A673 (cell line): ENCODE measurements at places on chromosomes 11 and 22.

DNA sequence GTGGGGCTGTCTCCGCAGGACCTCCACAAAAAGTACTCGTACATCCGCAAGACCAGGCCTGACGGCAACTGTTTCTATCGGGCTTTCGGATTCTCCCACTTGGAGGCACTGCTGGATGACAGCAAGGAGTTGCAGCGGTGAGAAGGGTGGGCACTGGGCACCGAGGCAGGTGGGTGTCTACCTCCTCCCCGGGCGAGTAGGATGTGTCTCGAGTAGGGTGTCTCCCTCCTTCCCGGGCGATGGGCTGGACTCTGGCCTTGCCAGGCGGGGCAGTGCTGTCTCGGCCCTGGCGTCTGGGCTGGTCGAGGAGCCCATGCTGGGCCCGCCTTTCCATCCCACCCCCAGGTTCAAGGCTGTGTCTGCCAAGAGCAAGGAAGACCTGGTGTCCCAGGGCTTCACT lies 10.3 kb downstream of the OTUB1 start:
- DNase-seq, result no peak

GRCh38 chr11:76640501-76640900 lies 30.0 kb downstream of the LRRC32 start:
- no peak for DNase-seq

- DNase-seq, result no peak
Measured at GRCh38 chr11:18958221-18958910, 19.2 kb upstream of the MRGPRX1 start.

- DNase-seq, result no peak
Measured at GRCh38 chr11:95863486-95864140, 60.3 kb downstream of the MTMR2 start.

DNA sequence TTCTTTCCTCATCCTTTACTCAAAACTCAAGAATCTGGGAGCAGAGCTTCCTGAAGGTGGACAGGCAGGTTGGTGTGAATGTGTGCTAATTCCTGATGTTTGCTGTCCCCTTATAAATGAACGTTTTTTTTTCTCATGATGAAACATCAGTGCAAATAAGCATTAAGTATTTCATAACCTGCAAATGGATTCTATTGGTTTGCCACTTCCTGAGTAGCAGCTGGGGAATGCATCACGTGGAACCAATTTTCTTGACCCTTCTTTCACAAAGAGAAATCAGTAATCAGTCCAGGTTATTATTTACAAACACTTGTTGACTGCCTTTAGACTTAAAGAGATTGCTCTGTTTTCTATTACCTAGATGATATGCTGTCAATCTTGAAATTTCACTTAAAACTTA lies 40.1 kb upstream of the SCN3B start:
- DNase-seq, result peak; percentile 26

DNA sequence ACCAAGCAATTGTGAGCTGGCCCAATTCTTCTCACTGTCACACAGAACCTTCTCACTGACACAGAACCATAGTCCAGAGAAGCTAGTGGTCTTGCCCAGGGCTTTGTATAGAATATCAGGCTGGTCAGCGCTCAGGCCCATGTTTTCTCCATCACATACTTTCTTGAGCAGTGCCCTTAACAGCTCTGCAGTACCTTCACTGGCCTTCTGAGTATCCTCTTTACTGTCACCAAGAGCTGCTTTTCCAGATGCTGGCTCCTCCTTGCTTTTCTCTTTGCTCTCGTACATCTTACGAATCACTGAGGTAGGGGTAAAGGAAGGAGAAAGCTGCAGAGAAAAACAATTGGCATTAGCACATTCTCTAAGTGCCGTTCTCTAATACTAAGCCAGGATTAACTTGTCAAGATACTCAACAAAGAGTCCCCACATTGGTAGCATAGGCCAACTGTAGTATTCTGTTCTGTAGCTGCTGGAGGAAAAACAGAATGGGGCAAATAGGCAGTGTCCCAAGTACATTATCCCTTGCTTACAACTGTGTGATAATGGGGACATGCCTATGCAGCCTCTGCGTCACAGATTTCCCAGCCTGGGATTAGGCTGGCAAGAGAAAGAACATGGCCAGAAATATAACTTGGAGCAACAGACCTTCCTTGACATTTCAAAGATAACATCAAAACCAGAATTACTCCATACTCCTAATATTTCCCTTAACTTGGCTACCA lies 43.5 kb downstream of the DRG1 start:
- no peak for DNase-seq

DNA sequence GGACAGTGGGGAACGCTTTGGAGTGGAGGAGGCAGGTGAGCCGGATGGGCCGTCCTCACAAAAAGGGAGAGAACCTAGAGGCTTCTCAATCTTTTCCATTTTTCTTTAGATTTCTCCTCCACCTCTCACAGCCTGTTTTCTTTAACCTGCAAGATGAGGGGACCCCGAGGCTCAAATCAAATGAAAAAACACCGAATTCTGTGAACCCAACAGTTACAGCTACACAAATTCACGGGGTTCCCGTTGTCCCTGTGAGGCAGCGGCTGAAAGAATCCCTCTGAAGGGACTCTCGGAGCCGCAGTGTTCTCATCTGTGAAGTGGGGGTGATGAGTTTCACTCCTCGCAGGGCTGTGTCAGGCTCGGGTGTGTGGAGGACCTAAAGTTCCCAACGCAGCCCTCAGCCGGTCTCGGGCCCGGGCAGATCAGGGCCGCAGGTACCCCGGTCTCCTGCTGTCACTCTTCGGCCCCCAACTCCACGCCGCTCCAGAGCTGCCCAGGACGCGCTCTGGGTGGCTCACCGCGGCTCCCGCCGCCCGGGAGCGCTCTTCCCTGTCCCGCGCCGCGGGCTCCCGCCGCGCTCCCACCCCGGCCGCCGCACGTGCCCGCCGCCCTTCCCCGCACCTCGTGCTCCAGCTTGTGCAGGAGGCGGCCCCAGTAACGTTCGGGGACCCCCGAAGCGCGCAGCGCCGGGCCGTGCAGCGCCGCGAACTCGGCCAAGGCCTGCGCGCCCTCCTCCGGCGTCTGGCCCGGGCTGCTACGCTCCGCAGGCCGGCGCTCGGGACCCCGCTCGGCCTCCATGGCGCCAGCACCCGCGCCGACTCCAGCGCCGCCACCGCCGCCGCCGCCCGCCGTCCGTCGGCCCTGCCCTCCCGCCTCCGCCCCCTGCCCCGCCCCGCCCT lies at the start of gene TTLL12:
Gene TTLL12 (minus strand): TSS at position 863 of the 899 bp plus-strand sequence. CDS start 65 bp downstream, at position 798.
- peak; percentile 68 for DNase-seq

DNA sequence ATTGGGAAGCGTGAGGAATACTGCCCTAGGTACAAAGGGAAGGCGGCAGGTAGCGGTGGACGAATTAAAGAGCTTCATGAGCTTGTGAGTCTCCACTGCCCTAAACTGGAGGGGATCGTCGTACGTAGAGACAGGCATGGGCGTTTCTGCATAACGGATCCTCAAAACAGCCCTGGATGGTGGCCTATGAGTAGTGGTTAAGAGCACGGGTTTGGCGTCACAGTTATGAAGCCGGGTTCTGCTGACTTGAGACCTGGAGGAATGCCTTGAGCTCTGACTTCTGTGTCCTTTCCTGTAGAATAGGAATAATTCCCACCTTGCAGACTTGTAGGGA lies 335 bp downstream of the TMEM138 start:
- DNase-seq, result peak; percentile 62

DNA sequence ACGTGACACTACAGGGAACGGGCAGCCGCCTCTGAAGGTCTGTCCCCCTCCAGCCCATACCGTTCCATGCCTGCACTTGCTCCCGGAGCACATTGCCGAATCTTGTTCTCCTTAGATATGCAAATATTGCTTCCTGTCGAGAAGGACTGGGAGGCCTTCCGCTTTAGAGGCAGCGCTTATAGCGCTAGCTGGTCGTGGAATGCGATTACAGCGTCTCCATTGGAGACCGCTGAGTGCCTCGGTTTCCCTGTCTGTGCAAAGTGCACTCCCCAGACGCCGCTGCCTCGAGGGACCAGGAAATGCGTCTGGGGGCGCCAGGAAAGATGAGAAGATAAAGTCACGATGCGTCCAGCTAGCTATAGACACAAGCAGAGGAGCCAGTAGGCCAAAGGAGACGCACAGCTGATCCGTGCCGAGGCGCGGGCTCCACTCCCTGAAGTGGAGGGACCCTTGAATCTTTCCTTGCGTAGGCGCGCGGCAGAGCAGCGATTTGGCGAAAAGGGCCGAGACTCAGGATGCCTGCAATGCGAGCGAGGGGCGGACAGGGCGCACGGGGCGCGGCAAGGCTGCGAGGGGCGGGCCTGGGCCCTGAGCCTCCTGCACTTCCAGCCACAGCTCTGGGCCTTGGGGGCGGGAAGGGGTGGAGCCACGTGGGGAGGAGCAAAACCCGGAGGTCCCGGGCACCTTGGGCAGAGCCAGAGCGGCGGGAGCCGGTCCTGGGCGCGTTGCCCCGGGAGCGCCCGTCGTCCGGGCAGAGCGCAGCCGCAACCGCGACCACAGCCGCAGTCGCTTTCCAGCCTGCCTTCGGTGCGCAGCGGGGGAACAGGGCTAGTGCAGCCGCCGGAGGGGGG lies at the start of gene RASSF10:
Gene RASSF10 (plus strand): TSS at position 692 of the 851 bp plus-strand sequence. CDS start 261 bp downstream, outside the sequence.
- peak; percentile 47 for DNase-seq

DNA sequence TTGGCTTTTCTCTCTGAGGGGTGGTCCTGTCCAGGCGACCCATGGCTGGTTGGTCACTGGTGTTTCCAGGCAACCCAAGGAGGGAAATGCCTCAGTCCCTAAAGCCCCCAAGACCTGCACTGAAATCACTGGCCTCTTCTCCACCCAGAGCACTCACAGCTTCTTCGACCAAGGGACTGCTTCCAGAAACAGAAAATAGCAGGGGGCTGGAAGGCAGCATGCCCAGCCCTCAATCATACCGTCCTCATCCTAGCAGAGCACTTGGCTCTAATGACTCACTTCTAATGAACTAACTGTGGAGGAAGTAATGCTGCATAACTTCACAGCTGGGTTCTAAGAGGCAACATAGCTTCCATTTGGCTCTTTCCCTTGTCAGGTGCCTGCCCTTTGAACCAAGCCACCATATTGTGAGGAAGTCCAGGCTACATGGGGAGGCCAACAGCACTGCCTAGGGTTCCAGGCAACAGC lies 27.6 kb downstream of the DKK3 start:
- DNase-seq, result peak; percentile 69

DNA sequence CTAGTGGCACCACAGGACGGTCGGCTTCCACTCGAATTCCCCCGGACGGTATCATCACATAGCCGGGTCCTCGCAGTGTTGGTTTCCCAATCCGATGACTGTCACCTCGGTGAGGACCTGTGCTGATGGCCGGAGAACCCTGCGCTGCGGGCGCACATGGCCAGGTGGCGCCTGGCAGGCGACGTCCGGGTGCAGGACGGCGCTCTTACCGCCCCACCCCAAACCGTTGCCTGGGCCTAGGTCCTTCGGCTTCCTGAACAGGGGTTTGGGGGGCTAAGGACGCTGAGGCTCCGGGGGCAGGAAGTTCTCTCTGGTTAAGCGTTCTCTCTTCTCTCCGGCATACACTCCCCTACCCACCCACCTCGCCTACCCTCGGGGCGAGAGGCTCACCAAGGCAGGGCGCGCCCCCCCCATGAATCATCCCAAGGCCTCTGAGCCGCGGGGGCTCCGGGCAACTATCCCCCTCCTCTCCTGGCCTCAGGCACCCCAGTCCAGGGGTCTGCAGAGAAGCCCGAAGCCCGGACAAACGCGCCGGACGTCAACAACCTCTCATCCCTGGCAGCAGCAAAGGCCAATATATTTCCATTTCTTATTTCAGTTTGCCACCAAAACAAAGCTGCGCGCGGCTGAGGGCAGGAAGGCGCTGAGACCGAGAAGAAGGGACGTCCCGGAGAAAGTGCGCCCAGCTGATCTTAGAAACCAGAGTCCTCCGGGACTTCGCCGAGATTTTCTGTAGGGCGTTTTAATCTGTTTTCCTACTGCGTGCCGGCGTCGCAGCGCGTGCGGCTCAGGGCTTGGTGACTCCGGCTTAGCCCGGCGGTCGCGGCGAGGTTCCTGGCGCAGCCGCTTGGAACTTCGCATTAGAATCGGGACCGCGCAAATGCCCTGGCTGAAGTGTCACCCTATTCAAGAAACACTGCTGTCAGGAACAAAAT lies 5.6 kb downstream of the ALX4 start:
- DNase-seq, result peak; percentile 81

GRCh38 chr22:36325154-36326031 lies 62.4 kb downstream of the MYH9 start:
- no peak for DNase-seq

DNA sequence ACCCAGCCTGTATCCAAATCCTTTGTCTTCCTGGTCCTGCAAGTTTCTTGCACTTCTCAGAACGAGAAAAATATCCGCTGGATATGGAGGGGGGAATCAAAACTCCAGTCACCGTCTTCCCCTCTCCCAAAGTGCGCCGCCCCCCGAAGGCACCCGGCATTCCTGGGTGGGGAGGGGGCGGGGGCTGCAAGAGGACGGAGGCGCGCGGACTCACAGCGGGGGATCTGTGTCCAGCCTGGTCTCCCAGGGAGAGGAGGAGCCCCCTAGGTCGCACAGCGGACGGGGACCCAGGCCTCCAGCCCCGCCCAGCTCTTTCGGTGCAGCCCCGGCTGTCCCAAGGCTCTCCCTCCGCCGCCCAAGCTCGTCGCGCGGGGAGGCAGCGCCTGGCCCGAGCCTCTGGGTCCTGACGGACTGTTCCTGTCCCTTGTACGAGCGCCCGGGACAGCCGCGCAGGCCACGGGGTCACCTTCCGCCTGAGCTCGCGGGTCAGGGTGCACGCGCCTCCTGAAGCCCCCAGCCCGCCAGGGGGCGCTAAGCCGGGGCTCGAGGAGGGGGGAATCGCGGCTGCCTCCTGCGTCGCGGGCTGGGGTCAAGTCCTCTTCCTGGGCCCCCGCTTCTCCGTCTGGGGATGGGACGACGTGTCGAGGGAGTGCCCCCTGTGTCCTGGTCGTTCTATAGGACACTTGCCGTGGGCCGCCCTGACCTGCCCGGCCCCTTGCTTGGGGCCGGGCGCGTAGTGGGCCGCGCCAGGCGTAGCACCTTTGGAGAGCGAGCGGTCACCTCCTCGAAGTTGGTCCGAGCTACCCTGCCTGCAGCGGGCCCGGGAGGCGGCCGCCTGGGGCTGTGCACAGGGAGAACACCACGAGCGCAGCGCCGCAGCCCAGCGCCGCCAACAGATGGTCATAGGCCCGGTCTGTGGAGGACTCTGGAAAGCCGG lies 2.4 kb upstream of the WNT11 start:
- DNase-seq, result peak; percentile 72

GRCh38 chr11:35289821-35290220 lies 129.5 kb downstream of the SLC1A2 start:
- peak; percentile 64 for DNase-seq

DNA sequence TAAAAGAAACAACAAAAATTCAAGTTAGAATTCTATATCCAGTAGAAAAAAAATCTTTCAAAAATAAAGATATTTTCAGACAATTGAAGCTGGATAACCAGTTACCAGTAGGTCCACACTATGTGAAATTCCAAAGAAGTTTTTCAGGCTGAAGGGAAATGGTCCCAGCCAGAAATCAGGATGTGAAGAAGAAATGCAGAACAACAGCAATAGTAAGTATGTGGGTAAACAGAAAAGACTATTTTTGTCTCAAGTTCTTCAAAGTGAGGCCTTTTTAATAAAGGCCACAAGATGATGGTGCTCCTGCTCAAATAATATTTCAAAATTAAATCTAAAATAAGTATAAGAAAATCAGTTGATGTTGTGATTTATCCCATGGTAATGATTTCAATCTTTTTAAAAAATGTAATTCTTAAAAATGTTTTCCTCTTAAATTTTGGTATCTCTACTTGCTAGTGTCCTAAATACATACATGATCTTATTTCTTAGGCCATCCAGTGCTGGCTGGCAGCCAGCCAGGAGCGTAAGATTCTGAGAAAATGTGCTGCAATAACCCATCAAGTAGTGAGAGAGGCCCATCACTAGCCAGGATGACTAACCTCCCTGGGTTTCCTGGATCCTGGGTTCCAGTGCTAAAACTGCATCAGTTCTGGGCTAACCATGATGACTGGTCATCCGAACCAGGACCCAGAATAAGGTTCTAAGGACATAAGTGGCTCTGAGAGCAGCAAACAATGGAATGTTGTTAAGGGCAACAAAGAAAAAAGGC lies 15.6 kb upstream of the UCP3 start:
- DNase-seq, result no peak
